ENCODE measurements at places on chromosomes 6 and 20.

- DNase-seq, result no peak
These were observed 2.5 kb upstream of the NAA20 start for GRCh38 chr20:20014659-20015058.

DNA sequence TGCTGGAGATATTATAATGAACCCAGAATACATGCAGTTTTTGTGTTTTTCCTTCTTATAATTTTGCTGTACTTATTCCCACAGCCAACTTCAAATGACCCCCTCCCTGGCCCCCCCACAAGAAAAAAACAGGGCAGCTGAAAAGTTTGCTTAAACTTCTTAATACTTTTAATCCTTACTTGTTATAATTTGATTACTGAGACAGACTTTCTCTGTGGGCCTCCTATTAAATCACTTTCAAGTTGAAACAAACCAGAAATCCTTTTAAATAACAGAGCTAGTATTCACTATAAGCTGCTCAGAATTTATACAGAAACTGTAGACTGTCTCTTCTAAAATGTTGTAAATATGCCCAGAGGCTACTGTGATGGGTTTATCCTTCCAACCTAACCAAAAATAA lies 106.3 kb downstream of the CENPW start:
- DNase-seq, result no peak

- no peak for DNase-seq
These were observed 112.8 kb downstream of the OTOR start for GRCh38 chr20:16860914-16861313.

DNA sequence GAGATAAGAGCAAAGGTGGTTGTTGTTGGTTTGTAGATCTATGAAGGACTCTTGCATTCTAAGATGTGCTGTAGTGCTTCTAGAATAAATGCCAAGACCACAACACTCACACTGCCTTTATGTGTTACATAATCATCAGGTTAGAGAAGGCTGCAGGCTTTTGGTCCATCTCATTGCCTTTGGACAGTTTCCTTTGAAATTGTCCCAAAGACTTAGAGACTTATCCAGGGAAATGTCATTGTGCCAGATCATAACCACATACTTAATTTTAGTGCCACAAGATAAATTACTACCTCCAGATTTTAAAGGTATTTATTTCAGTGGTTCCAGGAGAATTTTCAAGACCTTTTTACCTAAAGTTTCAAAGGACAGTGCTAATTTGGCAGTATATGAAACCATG lies 666.6 kb upstream of the CITED2 start:
- DNase-seq, result no peak

DNA sequence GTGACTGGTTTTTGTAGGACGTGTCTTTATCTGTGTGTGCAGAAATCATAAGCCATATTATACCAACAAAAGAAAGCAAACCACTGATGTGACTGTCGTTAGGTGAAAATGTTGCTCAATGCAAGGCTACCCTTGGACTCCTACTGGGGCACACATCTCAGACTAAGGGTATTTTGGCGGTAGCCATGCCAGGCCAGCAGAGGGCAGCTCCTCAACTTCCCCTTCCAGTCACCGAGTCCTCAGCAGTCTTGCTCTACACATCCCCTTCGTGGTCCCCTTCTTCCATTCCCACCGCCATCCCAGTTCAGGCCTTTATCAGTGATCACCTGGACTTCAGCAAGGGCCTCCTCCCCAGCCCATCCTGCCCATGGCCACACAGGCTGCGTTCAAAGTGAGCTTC lies 113.7 kb upstream of the GGTLC1 start:
- peak; percentile 23 for DNase-seq

GRCh38 chr6:112216662-112217551 lies 37.5 kb downstream of the LAMA4 start:
- no peak for DNase-seq

- DNase-seq, result no peak
These were observed 106.0 kb downstream of the MYO6 start for GRCh38 chr6:75855052-75855451.

DNA sequence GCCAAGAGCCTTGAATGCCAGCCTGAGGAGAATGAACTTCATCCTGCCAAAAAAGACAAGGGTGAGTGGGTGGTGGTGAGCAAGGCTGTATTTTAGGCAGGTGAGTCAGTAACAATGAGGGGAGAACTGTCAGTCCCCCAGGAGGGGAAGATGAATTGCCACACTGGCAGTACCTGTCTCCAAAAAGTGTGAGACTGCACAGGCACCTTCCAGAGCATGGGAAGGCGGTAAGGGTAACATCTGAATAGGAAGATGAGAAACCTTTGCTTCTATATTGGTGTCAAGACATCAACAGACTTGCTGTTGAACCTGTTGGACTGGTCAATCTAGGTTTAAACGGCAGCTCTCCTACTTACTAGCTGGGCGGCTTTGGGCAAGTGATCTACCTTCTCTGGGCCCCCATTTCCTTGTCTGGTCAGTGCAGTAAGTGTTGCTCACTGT lies 30.9 kb downstream of the STK35 start:
- DNase-seq, result no peak

DNA sequence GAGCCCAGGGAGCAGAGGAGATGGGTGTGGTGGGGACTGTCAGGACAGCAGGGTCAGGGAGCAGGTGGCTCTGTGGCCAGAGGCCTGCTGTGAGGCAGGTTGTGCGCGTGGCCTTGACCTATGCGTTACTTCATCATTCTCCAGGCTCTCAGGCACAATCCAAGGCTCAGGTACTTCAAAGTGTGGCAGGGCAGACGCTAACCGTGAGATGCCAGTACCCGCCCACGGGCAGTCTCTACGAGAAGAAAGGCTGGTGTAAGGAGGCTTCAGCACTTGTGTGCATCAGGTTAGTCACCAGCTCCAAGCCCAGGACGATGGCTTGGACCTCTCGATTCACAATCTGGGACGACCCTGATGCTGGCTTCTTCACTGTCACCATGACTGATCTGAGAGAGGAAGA lies 535 bp downstream of the NCR2 start:
- DNase-seq, result no peak

DNA sequence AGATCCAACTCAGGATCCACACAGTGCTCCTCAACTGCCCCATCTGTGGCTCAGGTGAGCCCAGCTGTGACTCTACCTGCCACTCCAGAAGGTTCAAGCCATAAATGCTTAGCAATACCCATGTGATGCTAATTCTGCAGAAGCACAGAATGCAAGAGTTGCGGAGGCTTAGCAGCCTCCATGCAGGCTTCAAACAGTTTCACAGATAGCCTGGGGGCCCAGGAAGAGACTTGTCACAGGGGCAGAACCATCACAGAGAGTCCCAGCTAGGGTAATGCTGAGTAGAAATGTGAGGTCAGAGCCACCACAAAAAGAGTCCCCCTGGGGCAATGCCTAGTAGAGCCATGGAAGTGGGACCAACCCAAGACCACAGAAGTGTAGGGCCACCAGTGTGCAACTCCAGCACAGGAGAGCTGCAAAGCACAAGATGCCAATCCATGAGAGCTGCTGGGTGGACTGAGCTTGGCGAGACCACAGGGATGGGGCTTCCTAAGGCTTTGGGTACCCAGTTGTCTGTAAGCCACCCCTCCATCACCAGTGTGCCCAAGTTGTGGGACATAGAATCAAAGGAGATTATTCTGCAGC lies 283.9 kb downstream of the UBE3D start:
- DNase-seq, result no peak

DNA sequence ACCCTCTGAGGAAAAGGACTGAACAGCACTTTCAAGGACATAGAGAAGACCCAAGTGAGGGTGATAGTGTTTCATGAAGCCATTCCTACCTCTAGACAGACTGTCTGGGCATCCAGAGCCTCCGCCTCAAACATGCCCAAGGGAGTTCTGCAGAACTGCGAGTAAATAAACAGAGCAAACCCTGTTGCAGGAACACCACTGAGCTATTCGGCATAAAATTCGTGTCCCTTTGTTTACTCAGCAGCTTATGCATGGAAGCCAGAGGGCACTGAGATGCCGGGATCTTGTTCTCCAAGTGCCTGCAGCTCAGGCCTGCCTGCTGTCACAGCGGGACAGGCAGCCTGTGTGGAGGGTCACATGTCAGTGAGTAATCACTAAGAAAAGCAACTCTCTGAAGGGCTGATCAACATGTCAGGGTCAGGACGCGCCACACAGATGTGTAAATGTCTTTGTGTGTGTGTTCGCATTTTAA lies 164.9 kb upstream of the HEY2 start:
- no peak for DNase-seq

DNA sequence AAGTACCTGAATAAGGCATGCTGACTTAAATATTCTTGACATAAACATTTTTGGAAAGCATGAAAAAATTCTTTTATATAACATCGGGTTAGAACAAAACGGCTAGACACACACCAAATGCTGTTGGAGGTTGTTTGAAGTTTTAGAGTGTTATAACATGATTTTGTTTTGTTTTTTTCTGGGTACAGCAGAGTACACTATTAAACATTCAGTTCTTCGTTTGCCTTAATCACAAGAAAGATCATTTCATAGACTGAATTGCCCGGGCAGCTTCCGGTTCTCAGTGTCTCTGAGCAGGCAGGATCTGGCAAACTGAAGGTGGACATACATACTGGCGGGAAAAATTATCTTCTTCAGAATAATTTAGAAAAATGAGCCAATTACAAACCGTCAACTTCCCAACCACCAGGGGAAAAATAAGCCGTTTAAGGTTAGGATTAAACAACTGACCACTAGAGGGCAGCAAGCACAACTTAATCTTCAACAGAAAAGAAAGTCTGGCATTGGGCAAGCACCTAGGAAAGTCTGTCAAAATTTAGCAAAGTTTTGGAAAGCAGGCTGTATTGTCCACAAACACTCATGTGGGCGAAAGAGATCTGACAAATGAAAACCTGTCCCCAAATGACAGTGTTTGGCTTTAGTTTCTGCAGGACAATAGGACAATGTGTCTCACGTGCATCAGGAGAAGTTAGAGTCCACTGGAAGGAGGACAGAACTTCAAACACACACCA lies 15.0 kb downstream of the ZNF217 start:
- DNase-seq, result peak; percentile 66

DNA sequence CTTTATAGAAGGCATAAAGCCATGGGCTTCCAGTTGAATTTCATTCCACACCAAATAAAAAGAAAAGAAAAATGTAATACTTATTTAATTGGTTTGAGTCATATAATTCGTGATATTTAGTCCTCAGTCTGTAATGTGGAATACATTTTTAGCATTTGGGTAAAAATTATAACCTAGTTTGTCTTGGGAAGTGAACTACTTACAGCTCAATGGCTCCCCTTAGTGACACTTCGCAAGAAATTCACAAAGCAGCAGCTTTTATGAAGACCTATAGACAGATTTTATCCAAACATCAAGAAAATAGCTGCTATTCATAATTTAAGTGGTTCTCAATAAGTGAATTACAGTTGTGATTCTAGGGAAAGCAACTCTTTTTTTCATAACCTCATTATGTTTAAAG lies 72.1 kb downstream of the RSPO3 start:
- DNase-seq, result no peak

- no peak for DNase-seq
These were observed 84.2 kb downstream of the TRIM27 start for GRCh38 chr6:28839443-28840120.

All from right hindlimb (tissue), 1 donor.